Esophagus muscularis mucosa (tissue), 4 donors: ENCODE measurements at places on chromosomes 12 and 14. TPM values are rescaled to one million over a fixed set of nuclear protein-coding genes. Genes with fewer than 3 reads are reported as not detected.

DNA sequence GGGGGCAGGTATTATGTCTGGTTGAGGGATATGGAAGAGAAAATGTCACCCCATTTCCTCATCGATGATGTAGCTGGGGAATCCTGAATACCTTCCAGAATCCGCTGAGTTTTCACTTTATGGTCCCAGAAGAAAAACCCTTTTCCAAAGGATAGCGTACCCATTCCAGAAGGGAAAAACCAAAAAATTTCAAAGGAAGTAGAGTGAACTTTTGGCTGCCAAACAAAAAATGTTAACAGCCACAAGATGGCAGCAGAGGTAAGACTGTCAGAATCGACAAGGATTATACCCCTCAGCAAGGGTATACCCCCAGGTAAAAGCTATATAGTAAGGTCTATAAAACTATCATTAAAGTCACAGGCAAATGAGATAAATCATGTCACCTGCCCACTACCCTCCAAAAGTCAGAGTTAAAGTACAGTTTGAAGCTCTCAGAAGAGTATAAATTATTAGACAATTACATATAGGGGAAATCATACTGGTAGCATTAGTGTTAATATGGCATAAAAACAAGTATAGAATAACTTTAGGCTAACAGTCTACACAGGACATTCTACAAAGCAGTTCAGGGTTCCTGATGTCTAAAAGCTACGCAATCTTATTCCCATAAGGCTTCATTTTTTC, 18.0 kb downstream of the ACIN1 start:
- peak overlapping the region; percentile 63 for H3K27ac ChIP-seq
- peaks cover 47% of the 10 kb centered on the region for H3K4me1 ChIP-seq
- no peak overlapping the region for H3K4me3 ChIP-seq
- DNase-seq = no peak
- H3K36me3 ChIP-seq = peaks cover 95% of the 10 kb centered on the region

DNA sequence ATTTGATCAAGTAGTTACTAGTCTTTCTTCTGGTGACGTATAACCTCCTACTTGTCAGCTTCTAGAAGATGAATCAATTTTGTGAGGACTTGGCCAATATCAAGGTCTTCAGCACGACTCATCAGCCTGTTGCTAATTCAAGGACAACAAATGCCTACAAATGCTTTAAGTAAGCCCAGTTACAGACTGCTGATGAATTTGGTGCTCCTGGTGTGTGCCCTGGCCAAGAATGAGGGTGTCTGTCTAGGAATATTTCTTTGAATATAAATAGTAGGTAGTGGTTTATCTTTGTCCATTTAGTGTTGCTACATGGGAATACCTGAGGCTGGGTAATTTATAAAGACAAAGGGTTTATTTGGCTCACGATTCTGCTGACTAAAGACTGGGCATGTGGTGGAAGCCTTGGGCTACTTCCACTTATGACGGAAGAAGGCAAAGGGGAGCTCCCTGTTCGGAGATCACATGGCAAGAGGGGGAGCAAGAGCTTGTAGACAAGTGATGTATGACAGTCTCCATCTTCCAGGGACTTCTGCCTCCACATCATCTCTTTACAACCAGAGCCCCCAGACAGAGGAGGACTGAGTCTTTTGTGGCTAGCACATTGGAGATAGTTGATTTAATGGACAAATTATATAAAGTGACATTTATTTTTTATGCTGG, 180.2 kb downstream of the CRADD start:
- no peak overlapping the region for H3K27ac ChIP-seq
- H3K4me1 ChIP-seq = peaks cover 10% of the 10 kb centered on the region
- H3K4me3 ChIP-seq = no peak overlapping the region
- H3K27me3 ChIP-seq = no peaks in the 10 kb centered on the region
- peak; percentile 39 for DNase-seq
- no peaks in the 10 kb centered on the region for H3K36me3 ChIP-seq

- no peak overlapping the region for H3K27ac ChIP-seq
- no peaks in the 10 kb centered on the region for H3K36me3 ChIP-seq
- no peaks in the 10 kb centered on the region for H3K27me3 ChIP-seq
- H3K4me3 ChIP-seq = no peak overlapping the region
- H3K4me1 ChIP-seq = peaks cover 30% of the 10 kb centered on the region
These were observed 90.3 kb downstream of the RPS6KA5 start for GRCh38 chr14:90970167-90970600.

GRCh38 chr12:21296751-21297406, 37.8 kb downstream of the SLCO1A2 start:
- H3K27me3 ChIP-seq = no peaks in the 10 kb centered on the region
- no peaks in the 10 kb centered on the region for H3K4me1 ChIP-seq
- no peak overlapping the region for H3K27ac ChIP-seq

DNA sequence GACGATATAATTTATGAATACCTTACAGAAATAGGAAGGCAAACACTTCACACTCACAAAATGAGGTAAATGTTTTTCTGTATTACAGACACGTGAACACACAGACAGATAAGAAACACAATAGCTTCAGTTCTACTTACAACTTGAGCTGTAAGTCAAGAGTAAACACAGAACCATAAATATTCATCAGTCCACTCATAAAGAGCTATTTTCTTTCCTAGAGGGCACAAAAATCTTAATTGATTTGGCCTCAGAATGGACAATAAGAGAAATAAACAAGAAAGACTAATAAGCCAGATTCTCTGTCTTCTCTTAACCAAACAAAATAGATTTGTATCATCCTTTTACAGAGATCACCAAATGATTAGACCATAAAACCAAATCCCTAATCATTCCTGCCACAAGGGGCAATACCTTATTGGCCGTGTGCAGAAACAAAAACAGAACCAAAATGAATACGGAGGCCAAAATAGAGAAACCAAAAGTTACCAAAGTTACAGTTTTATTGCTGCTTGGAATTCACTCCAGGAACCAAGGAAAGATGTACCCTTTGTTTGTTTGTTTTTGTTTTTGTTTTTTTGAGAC, 38.1 kb upstream of the GARIN2 start:
- no peak overlapping the region for H3K4me3 ChIP-seq
- H3K4me1 ChIP-seq = no peaks in the 10 kb centered on the region
- DNase-seq = no peak
- no peak overlapping the region for H3K27ac ChIP-seq

DNA sequence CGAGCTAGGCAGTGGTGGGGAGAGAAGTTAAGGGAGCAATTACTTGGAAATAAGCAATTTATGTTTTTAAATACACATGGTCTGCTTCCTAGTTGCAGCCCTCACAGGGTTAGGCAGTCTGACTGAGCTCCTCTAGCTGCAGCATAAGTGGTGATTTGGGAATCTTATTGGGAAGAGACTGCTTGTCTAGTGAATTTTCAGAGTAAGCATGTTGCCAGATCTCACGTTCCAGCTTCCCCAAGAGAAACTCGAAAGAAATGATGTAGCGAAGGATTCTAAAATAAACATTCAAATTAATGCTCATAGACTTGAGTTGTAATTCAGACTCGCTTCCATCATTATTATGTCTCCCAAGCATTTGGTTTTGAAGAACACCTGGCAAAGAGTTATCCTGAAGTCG, 440.2 kb downstream of the ATP23 start:
- no peaks in the 10 kb centered on the region for H3K27me3 ChIP-seq
- H3K36me3 ChIP-seq = no peaks in the 10 kb centered on the region
- no peaks in the 10 kb centered on the region for H3K4me1 ChIP-seq
- no peak overlapping the region for H3K27ac ChIP-seq
- no peak overlapping the region for H3K4me3 ChIP-seq

- H3K4me3 ChIP-seq = no peak overlapping the region
- H3K27me3 ChIP-seq = peaks cover 26% of the 10 kb centered on the region
- H3K4me1 ChIP-seq = no peaks in the 10 kb centered on the region
- H3K36me3 ChIP-seq = peaks cover 61% of the 10 kb centered on the region
These were observed 114.9 kb downstream of the ANO2 start for GRCh38 chr12:5830111-5830510.

GRCh38 chr12:132766380-132767085, 4.9 kb upstream of the ANKLE2 start:
- H3K27me3 ChIP-seq = no peaks in the 10 kb centered on the region

DNA sequence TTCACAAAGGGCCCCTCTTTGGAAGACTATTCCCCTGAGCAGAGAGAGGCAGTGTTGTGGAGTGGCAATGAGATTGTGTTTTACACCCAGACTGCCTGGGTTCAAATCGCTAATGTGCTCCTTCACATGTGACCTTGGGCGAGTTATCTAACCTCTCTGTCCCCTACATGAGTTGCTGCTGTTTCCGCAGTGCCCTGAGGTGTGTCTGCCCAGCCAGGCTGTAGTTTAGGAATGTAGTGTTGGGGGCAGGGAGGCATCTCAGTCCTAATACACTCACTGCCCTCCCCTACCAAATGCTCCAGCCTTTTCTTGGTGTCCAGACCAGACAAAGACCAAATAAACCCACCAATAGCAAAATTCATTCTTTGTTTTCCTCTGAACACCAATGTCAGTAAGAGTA, 78.6 kb downstream of the SLC24A4 start:
- H3K4me3 ChIP-seq = no peak overlapping the region
- no peak overlapping the region for H3K27ac ChIP-seq
- DNase-seq = no peak
- no peaks in the 10 kb centered on the region for H3K27me3 ChIP-seq

DNA sequence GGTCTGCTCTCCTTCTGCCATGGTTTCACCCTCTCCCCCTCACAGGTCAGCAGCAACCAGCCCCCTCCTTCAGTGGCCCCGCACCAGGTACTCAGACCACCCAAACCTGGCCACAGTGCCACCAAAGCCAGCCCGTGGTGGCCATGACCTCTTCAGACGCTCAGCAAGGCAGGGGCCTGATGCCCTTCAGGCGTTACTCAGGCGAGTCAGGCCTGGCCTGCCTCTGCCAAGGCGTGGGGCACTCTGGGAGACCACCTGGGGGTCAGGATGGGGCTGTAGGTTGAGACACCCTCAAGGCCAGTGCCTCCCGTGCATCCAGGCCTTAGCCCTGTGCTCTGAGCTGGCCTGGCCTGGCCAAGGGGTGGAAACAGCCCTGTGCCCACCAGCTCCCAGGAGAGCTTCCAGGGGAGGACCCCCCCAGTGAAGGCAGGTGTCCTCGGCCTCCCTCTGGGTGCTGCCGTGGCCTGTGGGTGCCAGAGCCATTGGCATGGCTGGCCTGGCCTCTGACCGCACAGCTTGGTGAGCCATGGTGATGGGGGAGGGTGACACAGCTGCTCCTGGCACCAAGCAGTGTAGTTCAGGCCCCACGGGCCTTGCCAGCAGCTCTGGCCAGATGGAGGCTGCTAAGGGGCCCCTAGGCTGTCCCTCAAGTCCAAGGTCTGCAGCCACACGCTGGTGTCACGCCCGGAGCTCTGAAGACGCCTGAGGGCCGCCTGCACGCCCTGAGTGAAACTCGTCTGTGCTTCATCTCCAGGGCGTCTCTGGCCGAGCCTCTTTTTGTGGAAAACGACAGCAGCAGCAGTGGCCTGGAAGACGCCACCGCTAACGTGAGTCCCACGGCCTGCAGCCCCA, 15.1 kb downstream of the XRCC3 start:
- H3K27me3 ChIP-seq = no peaks in the 10 kb centered on the region
- peaks cover 72% of the 10 kb centered on the region for H3K4me1 ChIP-seq
- H3K27ac ChIP-seq = peak overlapping the region; percentile 1
- H3K4me3 ChIP-seq = no peak overlapping the region
- H3K36me3 ChIP-seq = peaks cover 80% of the 10 kb centered on the region

DNA sequence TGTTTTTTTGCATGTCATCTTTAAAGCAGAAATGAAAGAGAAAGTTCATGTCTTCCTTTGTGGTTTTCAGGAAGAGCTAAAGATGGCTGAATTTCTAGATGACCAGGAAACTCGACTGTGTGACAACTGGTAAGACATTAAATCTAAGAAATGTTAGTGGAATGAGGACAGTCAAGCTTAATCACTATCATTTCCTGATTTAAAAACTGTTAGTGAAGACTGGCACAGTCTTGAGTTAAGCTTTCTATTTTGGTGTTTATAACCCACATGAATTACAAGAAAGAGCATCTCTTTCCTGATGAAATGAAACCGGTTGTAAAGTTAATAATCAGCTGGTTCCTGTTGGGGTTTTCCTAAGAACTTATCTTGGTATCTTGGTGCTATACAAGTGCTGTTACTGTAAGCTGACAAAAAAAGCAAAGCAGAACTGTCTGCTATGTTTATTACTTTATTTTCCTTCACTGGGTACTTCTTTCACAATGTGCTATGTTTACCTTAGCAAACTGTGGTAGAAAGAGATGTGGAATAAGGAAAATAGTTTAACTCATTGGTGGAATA, 5.2 kb downstream of the TRAFD1 start:
- no peak overlapping the region for H3K4me3 ChIP-seq
- H3K27me3 ChIP-seq = no peaks in the 10 kb centered on the region
- DNase-seq = no peak
- H3K4me1 ChIP-seq = peaks cover 67% of the 10 kb centered on the region
- H3K27ac ChIP-seq = peak overlapping the region; percentile 58

GRCh38 chr14:102437997-102438915, 71.3 kb downstream of the ANKRD9 start:
- H3K4me3 ChIP-seq = peak overlapping the region; percentile 33
- DNase-seq = peak; percentile 96
- peaks cover 15% of the 10 kb centered on the region for H3K4me1 ChIP-seq
- no peaks in the 10 kb centered on the region for H3K27me3 ChIP-seq
- H3K36me3 ChIP-seq = peaks cover 69% of the 10 kb centered on the region

- no peaks in the 10 kb centered on the region for H3K27me3 ChIP-seq
- no peak overlapping the region for H3K27ac ChIP-seq
- no peak for DNase-seq
- no peak overlapping the region for H3K4me3 ChIP-seq
- H3K4me1 ChIP-seq = no peaks in the 10 kb centered on the region
These were observed 124.8 kb downstream of the NPAS3 start for GRCh38 chr14:33063521-33063920.

- H3K36me3 ChIP-seq = no peaks in the 10 kb centered on the region
- no peaks in the 10 kb centered on the region for H3K4me1 ChIP-seq
- no peak for DNase-seq
- no peak overlapping the region for H3K27ac ChIP-seq
These were observed 128.1 kb downstream of the SLC25A47 start for GRCh38 chr14:100451264-100451663.

DNA sequence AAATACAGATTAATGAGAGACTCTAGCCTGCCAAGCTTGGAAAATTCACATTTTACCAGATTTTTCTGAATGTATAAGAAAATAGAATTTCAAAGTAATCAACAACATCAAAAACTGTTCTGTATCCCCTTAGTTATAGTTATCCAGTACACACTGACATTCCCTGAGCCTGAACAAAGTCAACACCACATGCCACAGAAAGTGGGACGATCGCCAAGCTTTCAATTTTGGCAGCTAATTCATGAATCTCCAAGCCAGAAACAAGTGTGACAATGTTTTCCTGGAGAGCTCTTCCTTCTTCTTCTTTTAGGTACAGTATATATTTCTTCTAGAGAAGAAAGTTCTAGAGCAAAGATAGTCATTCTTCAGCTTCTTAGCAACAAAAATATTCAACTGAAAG, 290.2 kb downstream of the PRKD1 start:
- H3K27me3 ChIP-seq = no peaks in the 10 kb centered on the region
- peaks cover 14% of the 10 kb centered on the region for H3K4me1 ChIP-seq
- DNase-seq = no peak
- no peak overlapping the region for H3K27ac ChIP-seq

- no peak overlapping the region for H3K27ac ChIP-seq
- H3K27me3 ChIP-seq = peaks cover 41% of the 10 kb centered on the region
- no peaks in the 10 kb centered on the region for H3K36me3 ChIP-seq
- DNase-seq = no peak
- no peak overlapping the region for H3K4me3 ChIP-seq
These were observed 10.4 kb downstream of the NGB start for GRCh38 chr14:77260631-77261030.

The GLIPR1 gene
- 19.5 TPM for total RNA-seq

The HSPA2 gene
- 334 TPM for total RNA-seq

The SDSL gene
- total RNA-seq = 2.9 TPM

The CMA1 gene
- 8.0 TPM for total RNA-seq

The KLRC4 gene
- 0.83 TPM for total RNA-seq

The OVCH1 gene
- 0.17 TPM for total RNA-seq

The SLC5A8 gene
- total RNA-seq = not detected

The ZNF605 gene
- total RNA-seq = 6.0 TPM
